Fibroblast of pulmonary artery (primary cell): ENCODE measurements at places on chromosomes 6 and 20.

DNA sequence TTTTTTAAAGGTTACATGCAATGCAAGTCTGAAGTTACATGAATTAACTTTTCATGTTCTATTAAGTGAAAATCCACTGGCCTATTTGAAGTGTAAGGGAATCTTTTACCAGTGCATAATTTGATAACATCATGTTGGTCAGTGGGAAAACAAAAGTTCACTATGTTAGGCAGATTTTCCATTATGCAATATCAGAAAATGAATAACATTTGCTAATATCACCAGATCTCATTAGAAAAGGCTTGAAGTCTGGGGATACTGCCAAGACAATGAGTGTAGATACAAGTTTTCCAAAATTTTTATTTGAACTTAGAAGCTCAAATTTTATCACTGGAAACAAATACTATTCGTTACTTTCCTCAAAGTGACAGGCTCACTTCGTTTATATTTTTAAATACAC lies 296.4 kb upstream of the CDH4 start:
- DNase-seq: no peak

DNA sequence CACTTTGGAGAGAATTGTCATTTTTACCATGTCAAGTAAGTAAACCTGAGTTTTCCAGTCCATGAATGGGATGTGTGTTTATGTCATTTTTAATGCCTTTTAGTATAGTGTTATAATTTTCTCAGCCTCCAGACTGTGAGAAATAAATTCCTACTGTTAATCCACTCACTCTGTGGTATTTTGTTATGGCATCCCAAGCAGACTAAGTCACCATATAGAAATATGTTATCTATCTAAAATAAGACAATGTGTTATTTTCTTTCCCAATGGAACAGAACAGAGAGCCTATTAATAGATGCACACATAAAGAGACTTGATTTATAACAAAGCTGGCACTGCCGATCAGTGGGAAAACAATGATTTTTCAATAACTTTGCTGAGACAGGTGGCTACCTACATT lies 70.2 kb upstream of the SLC4A11 start:
- DNase-seq: no peak

DNA sequence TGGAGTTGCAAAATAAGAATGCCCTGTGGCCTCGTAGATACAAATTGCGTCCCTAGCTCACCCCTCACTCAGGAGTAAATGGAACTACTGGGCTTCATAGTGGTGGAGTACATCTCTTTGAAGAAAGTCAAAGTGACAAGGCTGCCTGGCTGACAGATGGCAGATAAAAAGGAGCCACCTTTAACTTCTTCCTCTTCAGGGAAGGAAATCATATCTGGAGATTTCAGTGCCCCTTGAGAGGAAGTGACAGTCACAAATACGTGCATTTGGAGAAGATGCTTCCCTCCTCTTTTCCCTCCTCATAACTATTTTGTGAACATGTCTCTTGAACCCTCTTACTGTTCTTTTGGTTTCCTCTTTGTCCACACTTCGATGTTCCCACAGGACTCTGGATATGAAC lies 43.2 kb downstream of the PPP1R3G start:
- DNase-seq: no peak

DNA sequence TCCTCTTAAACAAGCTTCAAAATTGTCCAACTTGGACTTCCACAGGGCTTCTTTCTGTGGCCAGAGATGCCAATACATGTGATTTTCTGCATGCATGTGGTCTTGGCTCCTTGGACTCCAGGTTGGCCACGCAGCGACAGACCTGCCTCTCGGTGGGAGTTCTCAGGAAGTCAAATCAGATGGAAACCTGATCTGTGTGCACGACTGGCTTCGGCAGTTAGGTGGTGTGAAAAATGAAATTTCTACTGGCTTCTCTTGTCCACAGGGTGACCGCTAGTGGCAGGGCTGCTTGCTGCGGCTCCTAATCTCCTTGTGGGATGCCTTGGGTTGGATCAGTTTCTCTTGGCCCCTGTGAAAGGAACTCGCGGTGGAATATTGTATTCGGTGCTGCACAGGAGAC lies 57.3 kb downstream of the PHACTR3 start:
- DNase-seq: no peak

DNA sequence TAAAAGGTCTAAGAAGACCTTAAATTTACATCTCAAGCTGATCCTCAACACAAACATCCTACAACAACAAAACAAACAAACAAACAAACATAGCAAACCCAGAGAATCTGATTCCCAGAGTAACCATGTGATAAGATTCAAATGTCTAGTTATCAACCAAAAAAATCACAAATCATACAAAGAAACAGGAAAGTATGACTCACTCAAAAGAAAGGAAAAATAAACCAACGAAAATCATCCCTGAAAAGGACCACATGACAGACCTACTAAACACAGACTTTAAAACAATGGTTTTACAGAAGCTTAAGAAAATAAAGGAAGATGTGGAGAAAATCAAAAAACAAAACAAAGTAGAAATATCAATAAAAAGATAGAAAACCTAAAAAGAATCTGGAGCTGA lies 18.1 kb downstream of the VNN1 start:
- no peak for DNase-seq

- DNase-seq: peak; percentile 20
Observed at GRCh38 chr20:11267762-11268335, 594.0 kb upstream of the JAG1 start.
